NB4 (cell line): ENCODE measurements at places on chromosomes 16 and 17.

DNA sequence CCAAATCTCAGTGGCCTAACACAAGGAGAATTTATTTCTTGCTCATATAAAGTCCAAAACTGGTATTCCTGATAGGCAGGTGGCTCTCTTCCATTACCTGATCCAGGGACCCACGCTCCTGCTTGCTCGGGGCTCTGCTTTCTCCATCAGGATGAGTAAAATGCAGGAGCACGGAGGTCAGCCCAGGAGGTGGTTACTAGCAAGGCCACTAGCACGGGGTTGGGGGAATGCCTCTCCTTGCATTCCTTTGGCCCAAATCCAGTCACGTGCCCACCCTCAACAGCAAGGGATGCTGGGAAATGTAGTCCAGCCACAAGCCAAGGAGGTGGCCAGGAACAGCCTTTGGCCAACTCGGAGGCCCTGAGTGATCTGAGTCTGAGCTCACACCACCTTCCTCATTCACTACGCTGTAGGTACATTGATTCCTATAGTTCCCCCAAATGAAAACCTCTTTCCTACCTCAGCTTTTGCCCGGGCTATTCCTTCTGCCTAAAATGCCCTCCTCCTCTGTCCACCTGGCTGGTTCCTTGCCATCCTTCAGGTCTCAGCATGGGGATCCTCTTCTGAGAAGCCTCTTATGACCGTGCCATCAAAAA, 38.3 kb upstream of the HAPSTR1 start:
- peak; percentile 47 for DNase-seq

DNA sequence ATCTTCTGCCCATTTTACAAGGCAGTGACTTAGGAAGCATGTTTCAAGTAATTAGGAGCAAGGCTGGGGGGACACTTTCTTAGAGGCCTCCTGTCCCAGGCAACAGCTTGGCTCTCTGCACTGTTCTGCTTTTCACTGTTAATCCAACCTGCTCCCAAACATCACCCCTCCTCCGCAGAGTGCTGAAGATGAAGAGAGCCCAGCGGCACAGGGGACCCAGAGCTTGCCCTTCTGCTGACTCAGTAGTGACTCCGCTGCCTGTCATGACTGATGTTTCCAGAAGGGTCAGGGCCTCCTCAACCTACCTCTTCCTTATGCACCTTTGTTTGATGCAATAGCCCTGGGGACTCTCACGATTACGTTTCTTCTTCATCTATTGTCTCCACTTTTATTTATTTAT, 38.9 kb upstream of the NDRG4 start:
- no peak for DNase-seq

DNA sequence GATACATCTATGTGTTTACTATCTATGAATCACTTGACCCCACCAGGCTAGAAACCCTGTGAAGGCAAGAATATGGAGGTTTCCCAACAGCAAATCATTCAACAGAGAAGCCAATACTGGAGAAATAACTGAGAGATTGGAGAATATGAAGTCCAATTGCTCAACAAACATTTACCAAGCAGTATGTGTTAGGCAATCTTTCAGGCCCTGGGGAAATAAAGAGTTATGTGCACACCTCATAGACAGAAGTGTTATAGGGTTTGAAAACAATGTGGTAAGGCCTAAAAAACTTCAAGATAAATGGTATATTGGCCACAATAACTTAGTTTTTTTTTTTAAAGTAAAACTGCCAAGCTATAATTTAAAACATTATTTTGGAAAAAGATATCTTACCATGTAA, 1245.8 kb downstream of the CDH11 start:
- peak; percentile 32 for DNase-seq

DNA sequence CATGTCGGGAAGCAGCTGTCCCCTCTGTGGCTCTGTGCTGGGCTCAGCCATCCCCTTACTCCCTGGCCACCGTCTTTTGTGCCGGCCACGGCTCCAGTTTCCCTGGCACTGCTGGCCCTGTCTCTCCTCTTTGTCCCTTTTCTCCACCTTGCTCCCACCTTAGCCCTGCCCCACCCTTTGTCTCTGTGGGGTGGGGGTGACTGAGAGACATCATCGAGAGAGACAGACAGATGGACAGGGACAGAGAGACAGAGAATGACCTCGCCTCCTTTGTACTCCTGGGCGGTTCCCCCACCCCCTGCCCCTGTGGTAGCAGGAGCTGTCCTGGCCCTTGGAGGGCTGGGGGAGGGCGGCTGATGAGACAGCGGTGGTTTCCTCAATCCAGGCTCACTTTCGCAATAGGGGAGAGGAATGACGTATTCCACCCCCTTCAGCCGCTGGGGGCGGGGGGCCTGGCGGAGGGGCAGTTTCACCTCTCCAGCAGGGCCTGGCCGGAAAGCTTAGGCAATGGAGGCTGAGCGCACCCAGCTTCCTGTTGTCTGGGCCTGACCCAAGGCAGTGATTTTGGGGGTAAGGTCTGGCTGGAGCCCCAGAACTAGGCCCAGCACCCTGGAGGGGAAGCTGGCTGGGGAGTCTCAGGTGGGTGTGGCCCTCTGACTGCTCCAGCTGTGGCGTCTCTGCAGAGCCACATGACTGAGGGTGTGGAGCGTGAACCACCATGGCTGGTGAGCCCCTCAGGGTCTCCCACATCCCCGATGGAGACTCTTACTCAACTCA, 7.3 kb downstream of the FMNL1 start:
- DNase-seq, result peak; percentile 98

DNA sequence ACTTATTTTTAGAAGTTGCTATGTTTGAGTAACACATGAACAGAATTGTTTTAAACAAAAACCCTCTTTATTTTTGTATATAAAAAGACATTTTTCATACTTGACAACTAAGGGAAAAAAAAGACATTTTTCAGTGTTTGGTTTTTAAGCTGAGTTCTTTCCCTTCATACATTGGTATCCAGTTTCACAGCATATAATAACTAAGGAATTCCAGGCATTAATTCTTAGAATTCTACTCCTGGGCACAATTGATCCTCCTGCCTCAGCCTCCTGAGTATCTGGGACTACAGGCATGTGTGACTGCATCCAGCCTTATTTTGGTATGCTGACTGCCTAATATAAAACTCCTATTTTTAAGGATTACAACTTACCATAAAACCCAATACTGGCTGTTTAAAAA, 8.4 kb downstream of the FBXO47 start:
- DNase-seq, result no peak

GRCh38 chr17:31378638-31379037, 12.8 kb upstream of the RAB11FIP4 start:
- DNase-seq, result no peak

GRCh38 chr17:57391076-57391825, 134.9 kb downstream of the MSI2 start:
- DNase-seq, result no peak

- no peak for DNase-seq
Observed at GRCh38 chr16:85005285-85006069, 5.9 kb downstream of the ZDHHC7 start.

DNA sequence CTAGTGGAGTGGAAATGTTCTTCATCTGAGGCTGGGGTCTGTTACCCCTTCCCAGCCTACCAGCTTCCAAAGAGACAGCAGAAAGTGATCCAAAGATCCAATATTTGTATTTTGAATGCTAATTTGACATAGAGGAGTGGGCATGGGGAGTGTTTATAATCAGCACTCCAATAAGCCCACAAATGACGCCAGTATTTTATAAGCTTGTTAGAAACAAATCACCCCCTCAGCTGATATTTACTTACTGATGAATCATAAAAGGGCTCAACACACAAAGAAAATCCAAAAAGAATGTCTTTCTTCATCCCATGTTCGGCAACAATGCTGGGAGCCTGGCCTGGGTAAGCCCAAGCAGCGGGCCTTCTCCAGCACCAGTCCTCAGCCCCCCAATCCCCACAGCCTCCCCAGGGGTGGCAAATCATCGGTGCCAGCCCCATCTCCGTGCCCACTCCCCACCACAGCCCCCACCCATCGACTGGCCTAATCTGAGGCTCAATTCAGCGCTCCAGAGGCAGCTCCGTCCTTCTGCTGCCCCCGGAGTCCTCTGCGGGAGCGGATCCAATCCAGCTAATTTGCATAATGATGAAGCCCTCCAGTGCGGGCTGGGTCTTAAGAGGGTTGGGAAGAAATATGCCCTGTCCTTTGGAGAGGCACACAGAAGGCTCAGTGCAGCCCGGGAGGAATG, 169.5 kb downstream of the C16orf78 start:
- no peak for DNase-seq

DNA sequence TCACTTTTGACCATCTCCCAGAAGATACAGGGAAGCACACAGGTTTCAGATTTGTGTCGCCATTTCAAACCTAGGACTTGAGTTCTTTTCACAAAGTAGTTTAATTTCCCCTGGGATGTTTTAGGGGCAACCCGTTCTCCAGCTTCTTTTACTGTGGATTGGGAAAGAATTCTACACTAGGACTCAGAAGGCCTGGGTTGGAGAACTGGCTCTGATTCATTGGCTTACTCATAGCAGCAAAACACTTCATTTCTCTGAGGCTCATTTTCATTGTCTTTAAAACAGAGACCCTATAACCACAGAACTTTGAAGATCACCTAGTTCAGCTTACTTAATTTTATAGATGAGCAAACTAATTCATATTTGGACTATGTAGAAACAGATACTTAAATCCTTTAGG, 175.9 kb upstream of the SALL1 start:
- DNase-seq, result no peak

DNA sequence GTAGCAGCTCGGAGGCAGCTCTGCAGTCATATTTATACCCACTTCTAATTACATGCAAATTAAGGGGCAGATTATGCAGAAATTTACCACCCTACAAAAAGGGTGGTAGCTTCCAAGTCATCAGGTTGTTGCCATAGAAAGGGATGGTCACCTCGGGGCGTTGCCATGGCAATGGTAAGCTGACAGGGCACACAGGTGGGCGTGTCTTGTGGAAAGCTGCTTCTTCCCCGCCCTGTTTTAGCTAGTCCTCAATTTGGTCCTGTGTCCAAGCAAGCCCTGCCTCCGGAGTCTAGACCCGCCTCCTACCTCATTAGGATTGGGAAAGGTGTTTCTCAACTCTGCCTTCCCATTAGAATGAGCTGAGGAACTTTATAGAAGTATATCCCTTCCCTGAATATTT, 98.7 kb downstream of the HS3ST2 start:
- DNase-seq, result no peak

DNA sequence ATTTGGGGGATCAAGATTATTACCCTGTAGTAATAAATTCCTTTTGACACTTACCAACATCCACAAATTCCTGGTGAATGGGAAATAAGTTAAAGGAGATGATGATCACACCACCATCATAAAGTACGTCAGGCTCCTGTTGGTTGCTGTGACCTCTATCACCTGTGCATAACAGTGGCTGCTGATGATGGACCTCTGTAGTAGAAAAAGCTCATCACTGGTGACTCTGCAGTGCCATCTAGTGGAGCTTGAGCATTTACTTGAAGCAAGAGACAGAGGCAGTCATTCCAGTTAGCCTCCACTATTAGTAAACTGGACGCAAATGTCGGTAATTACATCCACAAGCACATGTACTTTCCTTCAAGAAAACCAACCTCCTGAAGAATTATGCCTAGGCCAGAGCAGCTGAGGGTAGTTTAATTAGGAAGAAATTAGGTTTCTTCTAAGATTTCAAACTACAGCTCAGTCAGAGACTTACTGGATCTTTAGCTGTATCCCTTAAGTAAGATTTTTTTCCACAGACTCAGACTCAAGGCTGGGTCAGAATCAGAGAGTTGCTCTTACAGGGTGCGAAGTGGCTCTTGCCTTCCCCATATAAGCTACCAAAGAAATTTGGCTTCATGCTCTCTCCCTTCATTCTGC, 39.3 kb downstream of the CYB561 start:
- DNase-seq, result peak; percentile 85

DNA sequence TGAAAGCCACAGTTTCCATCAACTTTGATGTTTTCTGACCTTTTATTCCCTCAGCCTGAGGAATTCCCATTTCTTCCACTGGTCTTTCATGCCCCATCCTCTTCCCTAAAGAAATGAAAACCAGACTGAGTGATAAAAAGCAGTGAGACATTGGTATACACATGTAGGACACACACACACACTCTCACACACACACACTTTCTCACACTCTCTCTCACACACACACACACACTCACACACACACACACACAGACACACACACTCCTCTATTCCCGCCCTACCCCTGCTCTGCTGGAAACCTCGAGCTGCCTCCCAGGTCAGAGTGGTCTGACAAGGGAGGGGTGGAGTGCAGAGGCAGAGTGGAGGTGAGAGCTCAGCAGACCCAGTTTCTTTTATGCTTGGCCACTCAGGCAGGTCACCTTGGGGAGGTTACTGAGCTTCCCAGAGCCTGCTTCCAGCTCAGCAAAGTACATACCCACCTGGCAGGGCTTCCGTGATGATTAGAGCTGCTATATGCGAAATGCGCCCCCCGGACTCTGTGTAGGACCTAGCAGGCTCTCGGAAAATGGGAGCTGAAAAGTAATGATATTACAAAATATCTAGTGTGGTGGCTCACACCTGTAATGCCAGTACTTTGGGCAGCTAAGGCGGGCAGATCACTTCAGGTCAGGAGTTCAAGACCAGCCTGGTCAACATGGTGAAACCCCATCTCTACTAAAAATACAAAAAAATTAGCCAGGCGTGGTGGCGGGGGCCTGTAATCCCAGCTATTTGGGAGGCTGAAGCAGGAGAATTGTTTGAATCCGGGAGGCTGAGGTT, 30.7 kb downstream of the CCR7 start:
- DNase-seq, result no peak

- no peak for DNase-seq
Observed at GRCh38 chr17:2856727-2857126, 60.5 kb downstream of the RAP1GAP2 start.

DNA sequence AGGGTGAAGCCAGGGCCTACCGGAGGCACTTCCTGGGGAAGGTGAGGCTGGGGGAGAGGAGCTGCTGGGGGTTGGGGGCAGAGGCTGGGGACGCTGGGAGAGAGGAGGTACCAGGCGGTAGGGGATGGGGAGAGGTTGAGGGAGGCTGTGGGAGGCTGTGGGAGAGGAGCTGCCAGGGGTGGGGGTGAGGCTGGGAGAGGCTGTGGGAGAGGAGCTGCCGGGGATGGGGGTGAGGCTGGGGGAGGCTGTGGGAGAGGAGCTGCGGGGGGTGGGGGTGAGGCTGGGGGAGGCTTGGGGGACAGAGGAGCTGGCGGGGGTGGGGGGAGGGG, 99.4 kb downstream of the OR1D5 start:
- DNase-seq, result no peak

DNA sequence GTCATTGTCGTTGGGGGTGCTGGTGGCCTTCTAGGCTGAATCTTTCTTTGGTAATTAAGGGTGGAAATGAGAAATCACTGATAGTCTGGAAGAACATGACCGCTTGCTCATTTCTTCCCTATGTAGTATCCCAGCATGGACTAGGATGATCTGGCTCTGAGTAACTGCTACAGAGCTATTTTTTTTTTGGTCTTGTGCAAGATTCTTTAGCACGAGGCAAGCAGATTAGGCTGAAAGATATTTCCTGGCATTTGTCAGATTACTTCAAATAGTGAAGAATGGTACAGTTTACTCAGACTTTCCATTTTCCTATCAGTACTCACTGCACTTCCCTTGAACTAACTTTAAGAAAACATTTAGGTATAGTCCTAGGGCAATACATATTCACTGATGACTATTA, 89.0 kb downstream of the SYCE1L start:
- DNase-seq, result no peak
